Bronchial epithelial cell (primary cell): ENCODE measurements at places on chromosomes 7 and 10.

DNA sequence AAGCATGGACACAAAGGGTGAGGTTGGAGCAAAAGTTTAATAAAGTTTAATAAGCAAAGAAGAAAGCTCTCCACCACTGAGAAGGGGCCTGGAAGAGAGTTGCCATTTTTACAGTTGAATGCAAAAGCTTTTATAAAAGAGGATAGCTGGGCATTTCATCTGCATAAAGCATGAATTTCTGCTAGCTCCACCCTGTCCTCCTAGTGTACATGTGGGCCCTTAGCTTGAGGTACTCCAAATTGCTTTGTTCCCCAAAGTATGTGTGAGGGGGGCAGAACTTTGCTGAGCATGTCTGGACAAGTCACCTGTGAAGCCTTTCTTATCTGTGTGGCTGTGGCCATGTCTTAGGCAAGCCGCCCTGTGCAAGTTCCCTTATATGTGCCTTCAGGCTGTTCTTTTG is 22.6 kb upstream of the CROT start:
- peak; percentile 45 for DNase-seq

DNA sequence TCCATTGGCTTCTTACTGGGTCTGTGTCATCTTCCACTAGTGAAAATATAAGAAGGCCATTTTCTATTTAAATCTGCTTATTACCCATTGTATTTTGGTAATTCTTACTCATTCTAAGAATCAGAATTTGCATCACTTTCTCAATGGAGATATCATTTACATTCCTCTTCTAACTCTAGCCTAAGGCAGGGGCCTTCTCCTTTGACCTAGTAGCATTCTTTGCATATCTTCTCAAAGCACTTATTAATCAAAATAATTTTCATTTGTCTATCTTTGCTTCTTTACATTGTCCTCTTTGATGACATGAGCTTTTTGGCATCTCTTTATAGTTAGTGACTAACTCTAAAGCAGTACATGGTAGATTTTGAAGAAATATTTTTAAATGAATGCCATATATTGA is 400.9 kb upstream of the SEMA3D start:
- DNase-seq, result no peak

DNA sequence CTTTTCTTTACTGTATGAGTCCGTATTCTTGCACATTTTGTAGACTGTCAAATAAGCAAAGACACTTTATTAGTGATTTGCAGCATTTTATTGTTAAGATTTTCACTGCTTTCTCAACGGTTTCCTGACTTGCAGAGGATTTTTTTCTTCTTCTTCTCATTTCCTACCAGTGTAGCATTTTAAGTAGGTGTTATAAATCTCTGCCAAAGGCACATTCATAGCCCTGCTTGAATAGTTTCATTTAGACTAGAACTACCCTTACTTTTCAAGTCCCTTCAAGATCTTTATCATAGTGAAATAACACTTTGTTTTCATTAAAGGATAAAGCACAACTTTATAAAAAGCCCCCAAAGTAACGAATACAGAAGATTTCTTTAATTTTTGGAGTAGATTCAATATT is 271.4 kb downstream of the TSPAN12 start:
- no peak for DNase-seq

- DNase-seq, result peak; percentile 86
These were observed 270.8 kb upstream of the FZD8 start for GRCh38 chr10:35912615-35913569.

DNA sequence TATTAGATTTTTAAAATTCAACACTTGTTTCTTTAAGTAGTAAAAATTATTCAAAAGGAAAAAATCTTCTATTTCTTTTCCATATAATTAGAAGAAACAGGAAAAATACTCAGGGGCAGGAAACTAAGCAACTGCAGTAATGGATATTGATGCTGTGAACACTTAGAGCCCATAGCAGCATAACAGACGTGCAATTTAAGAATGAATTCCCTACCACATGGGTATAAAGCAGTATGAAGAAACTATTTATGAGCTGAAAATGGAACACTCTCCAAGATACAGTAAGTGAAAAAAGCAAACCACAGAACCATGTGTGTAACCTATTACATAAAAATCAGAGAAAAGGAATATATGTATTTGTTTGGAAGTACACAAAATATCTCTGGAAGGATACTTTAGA is 30.8 kb downstream of the ARHGAP19 start:
- no peak for DNase-seq

GRCh38 chr7:107882766-107883165 is 8.2 kb upstream of the DLD start:
- no peak for DNase-seq

DNA sequence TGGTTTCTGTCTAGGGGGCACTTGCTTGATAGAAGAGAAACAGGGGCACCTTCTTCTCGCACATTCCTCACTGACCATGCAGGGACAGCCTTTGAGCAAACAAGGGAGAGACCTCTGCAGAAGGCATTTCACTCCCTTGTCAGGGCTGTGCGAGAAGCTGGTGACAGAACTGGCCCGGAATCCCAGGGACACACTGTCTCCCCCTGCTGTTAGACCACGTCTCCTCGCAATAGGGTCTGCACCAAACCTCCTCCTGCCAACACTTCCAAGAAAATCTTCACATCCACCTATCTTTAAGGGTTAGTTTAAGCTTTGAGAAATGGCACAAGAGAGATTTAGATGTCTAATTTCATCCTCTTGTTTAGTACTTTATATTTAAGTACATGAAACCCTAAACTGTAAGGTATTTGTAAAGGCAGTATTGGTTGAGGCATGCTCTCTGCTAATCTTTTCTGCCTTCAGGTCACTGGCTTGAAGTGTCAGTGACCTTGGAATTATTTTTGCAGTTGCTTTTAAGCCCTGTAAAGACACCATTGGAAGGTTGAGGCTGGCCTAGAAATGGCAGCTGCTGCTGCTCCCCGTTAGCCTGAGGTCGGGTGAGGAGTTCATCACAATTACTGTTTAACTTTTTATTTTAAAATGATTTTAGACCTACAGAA is 37.0 kb downstream of the RBM20 start:
- DNase-seq, result peak; percentile 35

DNA sequence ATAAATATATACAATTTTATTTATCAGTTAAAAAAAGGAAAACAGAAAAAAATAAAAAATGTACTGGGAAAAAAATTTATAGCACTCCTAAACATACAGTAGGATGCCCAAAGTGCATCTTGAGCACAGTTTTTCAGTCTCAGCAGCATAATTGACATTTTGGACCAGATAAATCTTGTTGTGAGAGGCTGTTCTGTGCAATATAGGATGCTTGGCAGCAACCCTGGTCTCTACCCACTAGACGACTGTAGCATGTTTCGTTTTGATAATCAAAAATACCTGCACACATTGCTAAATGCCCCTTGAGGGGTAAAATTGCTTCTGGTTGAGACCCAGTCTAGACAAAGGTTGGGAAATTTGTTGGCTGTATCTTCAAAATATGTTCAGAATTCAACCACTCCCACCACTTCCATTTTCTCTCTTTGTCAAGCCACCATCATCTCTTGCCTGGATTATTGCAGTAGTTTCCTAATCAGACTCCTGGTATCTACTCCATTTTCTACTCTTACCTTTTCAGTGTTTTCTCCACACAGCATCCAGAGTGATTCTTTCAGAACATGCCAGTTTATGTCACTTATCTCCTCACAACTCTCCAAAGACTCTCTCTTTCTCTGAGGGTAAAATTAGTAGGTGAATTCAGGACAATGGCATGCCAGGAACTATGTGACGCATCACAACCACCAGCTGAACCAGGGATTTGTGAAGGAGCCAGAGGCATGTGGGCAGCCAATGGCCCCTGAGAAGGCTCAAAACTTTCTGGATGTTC is 91.4 kb downstream of the GPR85 start:
- no peak for DNase-seq

DNA sequence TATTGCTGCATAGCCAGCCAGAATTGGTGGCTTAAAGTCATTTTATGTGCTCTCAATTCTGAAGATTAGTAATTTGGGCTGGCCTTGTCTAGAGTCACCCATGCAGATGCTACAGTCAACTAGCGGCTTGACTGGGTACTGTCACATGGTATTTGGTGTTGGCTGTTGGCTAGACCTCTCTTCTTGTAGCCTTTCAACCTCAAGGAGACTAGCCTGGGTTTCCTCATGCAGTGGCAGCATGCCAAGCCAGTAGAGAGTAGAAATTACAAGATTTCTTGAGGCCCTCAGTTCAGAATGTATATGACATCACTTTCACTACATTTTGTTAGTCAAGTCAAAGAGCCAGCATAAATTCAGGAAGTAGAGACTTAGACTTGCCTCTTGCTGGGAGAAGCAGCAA is 3.7 kb upstream of the ZNF800 start:
- DNase-seq, result no peak

- peak; percentile 27 for DNase-seq
These were observed 199.5 kb downstream of the INHBA start for GRCh38 chr7:41503438-41503837.

GRCh38 chr7:94060752-94061151 is 56.6 kb upstream of the BET1 start:
- DNase-seq, result peak; percentile 55

GRCh38 chr7:74479961-74480829 is 26.5 kb downstream of the GTF2IRD1 start:
- peak; percentile 63 for DNase-seq
